ENCODE measurements at places on chromosomes 3 and 15.

DNA sequence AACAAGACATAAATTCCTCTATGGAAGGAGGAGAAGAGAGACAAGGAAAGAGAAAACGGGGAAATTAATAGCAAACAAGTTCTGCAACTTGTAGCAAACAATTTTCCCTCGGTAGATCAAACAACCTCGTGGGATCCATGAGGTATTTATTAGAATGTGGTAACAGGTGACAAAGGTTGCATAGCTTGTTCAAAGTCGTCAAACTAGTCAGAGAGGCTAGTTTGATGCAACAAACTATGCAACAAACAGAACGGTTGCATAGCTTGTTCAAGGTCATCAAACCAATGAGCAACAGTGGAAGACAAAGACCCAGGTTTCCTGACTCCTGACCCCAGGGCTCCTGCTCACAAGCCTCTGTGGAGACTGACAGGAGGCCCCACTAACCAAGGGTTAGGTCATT is 20.7 kb downstream of the MB21D2 start:
- DNase-seq = no peak

- DNase-seq = no peak
Observed at GRCh38 chr3:44920081-44920480, 45.7 kb downstream of the TGM4 start.

DNA sequence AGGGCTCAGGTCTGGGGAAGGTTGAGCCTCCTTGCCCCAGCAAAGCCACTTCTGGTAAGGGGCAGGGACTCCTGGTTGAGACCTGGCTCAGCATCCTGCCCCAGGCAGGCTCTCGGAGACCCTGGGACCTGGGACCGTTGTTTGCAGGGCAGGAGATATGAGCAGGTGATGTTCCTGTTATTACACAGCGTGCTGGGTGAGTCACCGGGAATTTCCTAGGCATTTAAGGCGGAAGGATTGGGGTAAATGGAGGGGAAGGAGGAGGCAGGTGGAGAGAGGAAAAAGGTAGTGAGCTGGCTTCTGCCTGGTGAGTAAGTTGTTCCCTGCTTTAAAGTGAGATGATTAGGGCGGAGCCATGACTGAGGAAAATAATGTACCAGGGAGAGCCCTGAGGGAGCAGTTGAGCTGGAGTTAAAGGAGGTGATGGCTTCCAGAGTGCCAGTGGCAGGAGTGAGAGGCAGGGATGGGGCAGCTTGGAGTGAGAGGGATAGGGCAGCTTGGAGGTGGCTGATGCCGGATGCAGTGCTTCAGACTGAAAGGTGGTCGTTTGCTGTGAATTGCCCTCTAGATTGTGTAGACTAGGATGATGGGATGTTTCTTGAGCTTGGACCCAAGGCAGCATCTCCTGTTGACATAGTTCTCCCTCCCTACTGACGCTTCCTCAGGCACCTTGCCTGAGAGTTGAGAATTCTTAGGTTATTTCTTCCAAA is 79.4 kb downstream of the AAGAB start:
- no peak for DNase-seq

DNA sequence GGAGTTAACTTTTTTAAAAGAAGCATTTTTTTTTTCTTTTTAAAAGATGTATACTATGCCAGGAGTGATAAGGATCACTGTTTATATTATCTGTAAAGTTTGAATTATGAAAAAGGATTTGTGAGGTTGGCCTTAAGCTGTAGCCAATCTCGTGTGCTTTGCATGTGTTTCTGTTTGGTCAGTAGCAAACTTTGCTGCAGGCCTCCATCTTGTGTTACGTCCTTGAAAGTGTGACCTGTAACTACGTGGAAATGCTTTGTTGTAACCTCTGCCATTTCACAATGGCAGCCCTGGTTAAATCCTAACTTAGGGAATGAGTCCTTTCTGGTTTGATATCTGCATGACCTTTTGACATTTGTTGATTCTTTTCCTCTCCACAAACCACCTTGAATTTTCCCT is 1345.6 kb downstream of the NSUN3 start:
- DNase-seq = no peak

DNA sequence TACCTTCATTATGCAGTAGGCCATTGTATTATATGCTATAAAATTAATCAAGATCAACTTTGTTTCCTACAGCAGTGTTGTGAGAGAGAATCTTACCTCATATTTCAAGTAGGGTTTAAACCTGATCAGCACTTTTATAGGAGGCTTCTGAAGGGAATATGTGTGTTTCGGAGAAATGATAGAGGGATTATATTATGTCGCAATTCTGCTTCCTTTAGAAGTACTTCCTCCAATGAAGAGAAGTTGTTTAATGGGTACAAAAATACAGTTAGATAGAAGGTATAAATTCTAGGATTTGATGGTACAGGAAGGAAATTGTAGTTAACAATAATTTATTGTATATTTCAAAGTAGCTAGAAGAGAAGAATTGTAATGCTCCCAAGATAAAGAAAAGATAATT is 54.9 kb downstream of the NSUN3 start:
- DNase-seq = no peak

GRCh38 chr15:72284781-72285180 is 12.4 kb upstream of the PARP6 start:
- no peak for DNase-seq

DNA sequence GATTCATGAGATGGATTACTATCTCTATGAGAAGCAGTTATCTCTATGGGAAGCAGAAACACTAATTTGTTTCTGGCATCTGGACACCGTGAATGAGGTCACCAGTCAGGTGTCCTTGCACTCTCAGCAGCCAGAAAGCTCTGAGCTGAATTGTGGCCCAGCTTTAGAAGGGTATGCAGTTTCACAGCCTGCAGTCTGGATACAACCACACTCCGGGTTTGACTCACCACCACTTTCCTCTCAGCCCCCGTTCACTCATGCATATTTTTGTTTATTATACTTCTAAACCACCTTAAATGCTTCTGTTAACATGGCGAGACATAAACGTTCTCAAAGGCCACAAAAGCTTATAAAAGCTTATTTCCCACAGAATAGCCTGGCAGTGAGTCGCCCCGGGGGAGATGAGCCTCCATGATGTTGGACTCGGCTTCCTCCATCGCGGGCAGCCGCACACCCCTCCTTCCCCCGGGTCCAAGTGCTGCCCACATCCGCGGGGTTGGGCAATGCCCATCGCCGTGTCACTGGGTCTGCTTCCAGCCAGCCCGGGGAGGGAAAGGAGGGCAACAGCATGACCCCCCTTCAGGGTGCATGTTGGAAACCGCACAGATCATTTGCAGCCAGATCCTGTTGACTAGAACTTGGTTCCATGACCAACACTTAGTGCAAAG is 16.8 kb upstream of the SLC41A3 start:
- no peak for DNase-seq

GRCh38 chr15:65611888-65612615 is 1.1 kb upstream of the INTS14 start:
- DNase-seq = no peak

DNA sequence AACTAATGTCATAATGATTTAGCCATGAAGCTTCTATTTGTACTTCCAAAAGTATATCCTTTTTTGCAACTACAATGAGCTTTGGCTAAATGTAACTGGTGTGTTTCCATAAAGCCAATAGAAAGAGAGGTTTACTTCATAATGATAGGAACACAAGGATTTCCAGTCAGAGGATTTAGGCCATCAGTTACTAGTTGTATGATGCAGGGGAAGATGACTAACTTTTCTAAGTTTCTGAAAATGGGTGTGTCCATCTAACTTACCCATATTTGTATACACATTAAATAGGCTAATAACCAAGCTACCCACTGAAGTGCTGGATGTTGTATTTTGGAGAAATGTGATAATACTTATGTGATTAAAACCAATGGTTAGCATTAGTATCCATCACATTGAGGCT is 55.7 kb downstream of the SLC4A7 start:
- no peak for DNase-seq

DNA sequence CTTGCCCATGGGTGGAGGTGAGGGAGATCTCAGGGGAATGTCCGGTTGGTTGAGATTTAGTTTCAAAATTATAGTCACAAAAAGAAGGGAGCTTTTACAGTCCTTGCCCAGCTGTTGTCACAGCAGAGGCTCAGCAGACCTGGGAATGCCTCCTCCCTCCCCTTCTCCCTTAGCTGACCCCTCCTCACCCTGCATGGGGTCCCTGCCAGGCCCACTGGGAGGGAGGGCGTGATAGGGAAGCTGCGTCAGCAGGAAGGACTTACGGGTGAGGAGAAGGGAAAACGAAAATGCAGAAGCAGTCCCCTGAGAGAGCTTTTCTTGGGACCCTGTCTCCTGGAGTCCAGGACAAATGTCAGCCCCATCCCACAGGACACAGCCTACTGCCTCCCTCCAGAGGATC is 18.9 kb downstream of the SCN5A start:
- DNase-seq = no peak

DNA sequence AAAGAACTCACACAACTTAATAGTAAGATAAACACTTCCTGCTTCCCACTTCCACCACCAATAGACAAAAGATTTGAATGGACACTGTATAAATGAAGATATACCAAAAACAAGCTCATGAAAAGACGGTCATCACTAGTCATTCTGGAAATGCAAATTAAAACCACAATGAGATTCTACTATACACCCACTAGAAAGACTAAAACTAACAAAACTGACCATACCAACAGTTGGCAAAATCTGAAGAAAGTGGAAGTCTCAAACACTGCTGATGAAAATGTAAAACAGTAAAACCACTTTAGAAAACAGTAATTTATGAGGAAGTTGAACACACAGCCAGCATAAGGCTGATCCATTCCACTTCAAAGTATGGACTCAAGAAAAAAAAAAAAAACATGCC is 35.6 kb upstream of the CD96 start:
- DNase-seq = no peak

DNA sequence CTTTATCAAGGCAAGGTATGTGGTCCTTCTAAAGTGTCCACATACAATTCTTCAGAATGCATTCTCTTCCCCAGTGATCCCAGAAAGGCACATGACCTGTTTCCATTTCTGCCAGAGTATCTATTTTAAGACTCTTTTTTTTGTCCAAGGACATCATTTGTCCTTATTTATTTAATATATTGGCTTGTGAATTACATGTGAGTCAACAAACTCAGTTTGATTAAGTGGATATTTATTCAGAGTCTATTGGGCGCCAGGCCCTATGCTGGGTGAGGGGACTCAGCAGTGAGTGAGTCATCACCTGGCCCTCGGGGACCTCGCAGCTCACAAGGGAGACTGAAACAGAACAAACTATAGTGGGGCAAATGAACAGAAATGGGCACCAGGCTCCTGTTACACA is 136.8 kb downstream of the SNRK start:
- no peak for DNase-seq

DNA sequence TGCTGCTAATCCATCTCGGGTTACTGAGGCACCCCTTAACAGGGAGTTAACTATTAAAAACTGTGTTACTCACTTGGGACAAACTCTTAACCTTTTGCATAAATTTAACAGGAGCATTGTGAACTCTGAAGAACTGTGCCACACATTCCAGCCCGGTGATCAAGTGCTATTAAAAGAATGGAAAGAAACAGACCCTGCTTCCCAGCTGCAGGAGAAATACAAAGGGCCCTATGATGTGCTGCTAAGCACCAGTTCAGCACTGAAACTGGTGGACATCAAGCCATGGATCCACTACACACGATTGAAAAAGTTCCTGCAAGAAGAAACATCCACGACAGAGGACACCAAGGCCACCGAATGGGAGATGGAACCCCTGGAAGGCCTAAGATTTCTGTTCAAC is 114.7 kb upstream of the PLCL2 start:
- DNase-seq = no peak

GRCh38 chr3:60659098-60659497 is 592.2 kb downstream of the FHIT start:
- no peak for DNase-seq

- DNase-seq = peak; percentile 88
Observed at GRCh38 chr3:134937256-134938028, 142.4 kb downstream of the EPHB1 start.

DNA sequence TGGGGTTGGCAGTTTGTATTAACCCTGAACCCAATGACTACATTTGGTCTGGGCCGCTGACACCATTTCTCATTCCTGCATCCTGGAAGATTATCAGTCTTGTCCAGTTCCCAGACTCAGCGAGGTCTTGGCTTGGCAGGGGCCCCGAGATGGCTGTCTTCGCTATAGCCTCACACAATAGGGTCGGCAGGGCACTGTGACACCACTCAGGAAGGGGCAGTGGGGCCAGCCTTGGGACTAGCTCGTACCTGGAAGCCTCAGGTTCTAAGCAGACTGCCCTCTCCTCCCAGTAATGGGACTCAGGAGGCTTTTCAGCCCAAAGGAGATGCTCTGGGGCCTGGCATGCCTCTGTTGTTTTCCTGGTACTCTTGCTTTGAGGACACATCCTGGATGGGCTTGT is 9.1 kb downstream of the TEX264 start:
- DNase-seq = no peak
